ENCODE measurements at places on chromosomes 7 and 10.

GRCh38 chr7:41052201-41052600, 650.7 kb downstream of the INHBA start:
- no peak for DNase-seq

GRCh38 chr10:116723428-116724281, 18.7 kb downstream of the HSPA12A start:
- no peak for DNase-seq

- no peak for DNase-seq
Measured at GRCh38 chr10:76992467-76992866, 645.1 kb downstream of the KCNMA1 start.

GRCh38 chr7:135094472-135095237, 53.2 kb upstream of the TMEM140 start:
- no peak for DNase-seq

- DNase-seq = no peak
Measured at GRCh38 chr10:95881316-95881715, 26.5 kb upstream of the CC2D2B start.

- DNase-seq = peak; percentile 37
Measured at GRCh38 chr7:125316466-125316865, 386.8 kb upstream of the POT1 start.

DNA sequence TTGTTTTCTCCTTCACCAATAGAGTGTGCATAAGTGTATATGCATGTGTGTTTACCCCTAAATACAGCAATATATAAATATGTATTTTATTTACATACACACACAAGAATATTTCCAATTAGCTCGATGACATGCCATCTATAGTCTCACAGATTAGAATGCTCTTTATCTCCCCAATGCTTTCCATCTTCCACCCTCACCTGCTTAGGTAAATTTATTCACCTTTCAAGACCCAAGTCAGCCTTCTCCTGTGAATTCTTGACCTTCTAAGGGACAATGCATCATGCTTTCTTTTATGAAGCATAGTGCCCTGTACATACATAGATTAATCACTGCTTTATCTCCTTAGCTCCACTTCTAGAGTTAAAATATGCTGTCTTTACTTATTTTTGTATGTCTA, 49.7 kb downstream of the SEMA3A start:
- no peak for DNase-seq

- DNase-seq = peak; percentile 14
Measured at GRCh38 chr10:101130984-101131961, at the start of gene TLX1. Gene TLX1, plus strand, starts transcription at chr10:101131300. Its CDS starts 242 bp downstream, at chr10:101131542.

DNA sequence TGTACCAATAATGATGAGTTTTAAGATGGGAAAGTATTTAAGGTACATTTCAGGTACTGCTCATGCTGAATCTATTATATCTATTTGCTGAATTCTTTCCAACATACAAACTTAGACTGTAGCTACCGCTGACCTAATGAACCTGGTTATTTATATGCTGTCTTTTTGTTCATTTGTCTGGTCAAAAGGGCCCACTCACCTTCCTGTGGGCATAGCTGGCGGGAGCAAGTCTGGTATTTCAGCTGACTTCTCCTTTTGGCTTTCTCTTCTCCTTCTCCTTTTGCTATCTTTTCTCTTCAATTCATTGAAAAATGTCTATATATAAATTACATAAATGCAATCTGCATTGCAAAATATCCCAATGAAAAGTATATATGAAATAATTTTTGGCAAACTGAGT, 9.5 kb downstream of the PLXDC2 start:
- DNase-seq = no peak

- DNase-seq = peak; percentile 73
Measured at GRCh38 chr10:79229071-79229541, 118.2 kb upstream of the PPIF start.

- no peak for DNase-seq
Measured at GRCh38 chr10:75265856-75266255, 30.1 kb upstream of the COMTD1 start.

DNA sequence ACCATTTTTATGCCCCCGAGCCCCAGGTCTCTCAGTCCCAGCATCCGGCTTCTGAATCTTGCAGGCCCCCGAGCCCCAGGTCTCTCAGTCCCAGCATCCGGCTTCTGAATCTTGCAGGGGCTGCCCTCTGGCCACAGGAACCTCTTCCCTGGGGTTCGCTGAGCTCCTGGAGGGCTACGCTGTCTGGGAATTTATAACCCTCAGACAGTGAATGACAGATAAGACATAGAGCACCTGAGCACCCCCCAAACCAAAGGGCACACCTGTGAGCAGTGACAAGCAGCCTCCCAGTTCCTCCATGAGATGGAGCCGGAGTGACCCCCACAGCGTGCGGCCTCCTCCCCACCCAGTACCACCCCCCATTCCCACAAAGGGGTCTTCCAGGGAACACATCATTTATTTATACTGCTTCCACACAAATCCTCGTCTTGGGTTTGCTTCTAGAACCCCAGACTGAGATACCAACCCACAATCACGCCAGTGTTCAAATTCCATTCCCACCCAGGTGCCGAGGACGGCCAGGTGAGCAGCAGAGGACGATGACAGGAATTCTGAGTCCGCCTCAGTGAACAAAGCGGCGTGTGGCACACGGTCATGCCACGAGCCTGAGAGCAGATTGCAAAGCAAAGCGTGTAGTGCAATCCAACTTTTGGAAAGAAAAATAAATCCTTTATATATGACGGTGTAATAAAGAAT, 57.7 kb upstream of the FAM20C start:
- no peak for DNase-seq

DNA sequence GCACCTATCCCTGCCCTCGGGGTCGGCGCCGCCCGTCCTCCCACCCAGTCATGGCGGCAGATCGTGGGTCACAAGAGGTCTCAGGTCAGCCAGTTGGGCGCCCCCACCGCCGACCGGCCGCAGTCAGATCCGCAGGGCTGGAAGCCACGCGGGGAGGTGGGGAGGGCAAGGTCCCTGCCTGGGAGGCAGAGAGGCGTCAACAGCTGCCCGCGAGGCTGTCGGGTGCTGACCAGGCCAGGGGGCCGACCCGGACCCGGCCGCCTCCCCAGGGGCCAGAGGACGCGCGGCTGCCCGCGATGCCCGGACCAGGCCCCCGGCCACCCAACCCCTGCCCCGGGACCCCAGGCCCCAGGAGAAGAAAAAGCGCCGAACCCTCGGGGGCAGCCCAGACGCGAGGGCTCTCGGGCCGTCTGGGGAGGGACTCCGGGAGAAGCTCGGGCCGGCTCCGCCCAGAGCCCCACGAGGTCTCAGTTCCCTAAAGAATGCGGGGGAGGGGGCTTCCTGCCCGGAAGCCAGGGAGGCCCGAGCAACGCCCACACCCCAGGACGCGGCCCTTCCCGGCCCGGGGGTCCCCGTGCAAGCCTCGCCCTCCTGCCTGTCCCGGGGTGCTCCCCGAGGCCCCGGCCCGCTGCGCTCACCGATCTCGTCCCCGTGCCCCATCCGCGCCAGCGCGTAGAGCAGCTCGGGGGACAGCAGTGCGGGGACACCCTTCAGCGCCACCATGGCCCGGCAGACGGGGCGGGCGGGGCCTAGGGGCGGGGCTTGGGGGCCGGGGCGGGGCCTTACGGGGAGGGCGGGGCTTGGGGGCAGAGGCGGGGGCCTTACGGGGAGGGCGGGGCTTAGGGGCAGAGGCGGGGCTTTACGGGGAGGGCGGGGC, at the start of gene FUOM:
TSS of gene FUOM (minus strand) at position 735 of the 877 bp plus-strand sequence. CDS start at position 723, 12 bp downstream.
- DNase-seq = peak; percentile 64

DNA sequence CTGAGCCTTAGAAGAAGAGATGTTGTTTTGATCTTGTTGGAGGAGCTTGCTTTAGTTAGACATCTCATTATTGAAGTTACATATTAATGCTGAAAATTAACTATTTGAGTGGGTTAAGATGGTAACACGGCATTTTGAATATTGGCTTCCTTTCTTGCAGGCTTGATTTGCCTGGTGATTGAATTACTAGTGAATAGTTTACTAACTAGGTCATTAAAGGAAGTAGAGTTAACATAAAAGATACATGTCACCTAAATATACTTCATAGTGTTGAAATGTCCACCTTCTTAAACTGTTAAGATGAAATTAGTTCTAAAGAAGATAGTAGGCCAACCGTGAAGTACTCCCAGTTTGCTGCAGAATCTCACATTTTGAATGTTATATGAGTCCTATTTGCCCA, 18.5 kb downstream of the MPLKIP start:
- DNase-seq = no peak

Data from NCI-H1436 (cell line).